ENCODE measurements at places on chromosomes 1 and 21.

- DNase-seq: no peak
These were observed 286.3 kb upstream of the C1orf105 start for GRCh38 chr1:172134087-172134731.

GRCh38 chr1:201602413-201603265 is 63.7 kb downstream of the NAV1 start:
- DNase-seq: no peak

DNA sequence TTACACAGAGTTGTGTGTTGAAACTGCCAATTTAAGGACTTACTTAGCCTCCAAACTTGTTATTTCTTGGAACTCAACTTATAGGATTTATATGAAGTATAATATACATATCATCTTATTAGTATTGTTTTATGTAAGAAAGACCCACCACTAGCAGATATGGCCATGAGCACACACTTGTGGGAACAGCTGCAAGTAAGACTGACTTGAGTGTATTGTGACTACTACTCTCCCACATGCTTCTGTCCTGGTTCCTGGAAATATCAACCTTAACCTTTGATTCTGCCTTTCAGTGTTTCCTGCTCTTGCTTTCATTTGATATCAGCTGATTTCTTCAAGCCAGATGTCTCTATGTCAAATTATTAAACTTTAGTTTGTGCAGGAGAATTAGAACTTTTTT is 175.3 kb downstream of the MAGI3 start:
- no peak for DNase-seq

- no peak for DNase-seq
These were observed 7.2 kb upstream of the CRABP2 start for GRCh38 chr1:156712626-156713025.

DNA sequence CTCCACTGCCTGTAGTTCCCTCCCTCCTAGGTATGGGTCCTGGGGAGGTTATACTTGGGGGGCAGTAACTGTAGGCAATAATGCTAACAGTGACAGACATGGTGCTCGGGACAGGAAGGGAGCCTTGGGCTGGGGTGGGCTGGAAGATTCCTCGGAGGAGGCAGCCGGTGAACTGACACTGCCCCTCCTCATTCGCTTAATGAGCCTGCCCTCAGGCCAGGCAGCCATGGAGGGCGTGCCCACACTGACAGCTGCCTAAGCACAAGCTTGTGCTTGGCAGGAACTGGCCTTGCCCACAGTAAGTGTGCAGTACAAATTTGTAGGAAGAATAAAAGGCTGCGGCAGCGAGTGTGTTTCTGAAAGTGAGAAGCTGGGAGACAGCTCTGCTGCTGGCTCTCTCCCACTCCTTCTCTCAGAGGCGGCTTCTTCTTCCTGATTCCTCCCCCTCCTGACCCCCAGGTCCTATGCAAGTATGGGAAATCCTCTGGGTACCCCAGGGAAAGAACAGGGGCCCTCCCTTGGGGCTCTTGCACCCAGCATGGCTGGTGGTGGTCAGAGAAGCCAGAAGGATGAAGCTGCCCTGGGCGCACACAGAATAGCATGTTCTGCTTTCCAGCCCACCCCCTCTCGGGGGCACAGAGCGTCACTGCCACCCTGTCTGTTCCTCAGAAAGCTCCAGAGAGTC is 23.6 kb downstream of the OPTC start:
- DNase-seq: no peak

DNA sequence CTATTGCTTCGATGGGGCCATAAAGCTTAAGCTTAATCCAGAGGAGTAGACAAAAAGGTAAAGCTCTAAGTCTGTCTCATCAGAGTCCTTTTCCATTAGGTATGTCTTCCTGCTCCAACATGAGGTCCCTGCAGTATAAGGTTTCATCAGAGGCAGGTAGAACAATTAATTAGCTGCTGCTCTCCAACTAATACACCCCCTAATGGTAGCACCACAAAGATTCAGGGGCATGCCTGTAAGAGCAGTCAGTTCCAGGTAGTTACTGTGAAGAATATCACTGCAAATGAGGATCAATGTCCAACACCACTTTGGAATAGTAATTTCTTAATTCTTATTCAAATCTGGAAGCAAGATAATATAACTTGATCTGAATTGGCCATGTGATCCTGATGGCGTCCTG is 160.3 kb upstream of the ESRRG start:
- DNase-seq: no peak

GRCh38 chr1:159936273-159936904 is 9.0 kb downstream of the IGSF9 start:
- peak; percentile 6 for DNase-seq

- DNase-seq: no peak
These were observed 68.7 kb downstream of the MAP10 start for GRCh38 chr1:232873931-232874330.

DNA sequence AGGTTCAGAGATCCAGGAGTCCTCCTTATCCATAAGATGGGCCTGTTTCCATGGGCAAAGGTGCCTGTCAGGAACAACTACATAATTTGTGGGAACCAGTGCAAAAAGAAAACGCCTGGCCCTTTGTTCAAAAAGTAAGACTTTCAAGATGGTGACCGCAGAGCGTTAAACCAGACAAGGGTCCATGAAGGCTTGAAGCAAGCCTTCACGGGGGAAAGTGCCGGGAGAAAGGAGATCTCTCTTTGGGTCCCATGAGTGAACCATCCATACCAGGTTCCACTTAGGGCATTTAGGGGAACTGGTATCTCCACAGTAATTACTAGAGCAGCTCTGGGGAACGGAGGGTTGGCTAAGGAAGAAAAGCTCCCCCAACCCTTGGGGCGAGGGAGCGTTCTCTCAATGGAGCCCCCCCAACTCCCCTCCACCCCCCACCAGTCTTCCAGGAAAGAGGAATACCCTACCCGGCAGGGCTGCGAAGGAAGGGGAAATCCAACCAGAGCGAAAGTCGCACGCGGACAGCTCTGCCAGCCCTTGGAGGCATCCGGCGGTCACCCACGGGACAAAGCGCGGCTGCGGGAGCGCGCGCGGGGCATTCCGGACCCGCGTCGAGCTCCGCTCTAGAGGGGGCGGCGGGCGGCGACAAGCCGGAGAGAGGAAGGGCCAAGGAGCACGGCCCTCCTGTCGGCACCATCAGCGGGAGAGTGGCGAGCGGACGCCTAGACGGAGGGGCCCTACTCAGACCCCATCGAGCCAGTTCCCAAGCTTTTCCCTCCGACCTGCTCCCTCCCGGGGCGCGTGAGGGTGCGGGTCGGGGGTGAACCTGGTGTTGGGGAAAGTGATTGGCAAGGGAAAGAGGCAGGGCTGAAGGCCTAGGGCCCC is 687 bp upstream of the RASSF5 start:
- no peak for DNase-seq

- no peak for DNase-seq
These were observed 12.8 kb downstream of the CLDN17 start for GRCh38 chr21:30153697-30154340.

- DNase-seq: no peak
These were observed 40.0 kb downstream of the ABCG1 start for GRCh38 chr21:42258885-42259407.

DNA sequence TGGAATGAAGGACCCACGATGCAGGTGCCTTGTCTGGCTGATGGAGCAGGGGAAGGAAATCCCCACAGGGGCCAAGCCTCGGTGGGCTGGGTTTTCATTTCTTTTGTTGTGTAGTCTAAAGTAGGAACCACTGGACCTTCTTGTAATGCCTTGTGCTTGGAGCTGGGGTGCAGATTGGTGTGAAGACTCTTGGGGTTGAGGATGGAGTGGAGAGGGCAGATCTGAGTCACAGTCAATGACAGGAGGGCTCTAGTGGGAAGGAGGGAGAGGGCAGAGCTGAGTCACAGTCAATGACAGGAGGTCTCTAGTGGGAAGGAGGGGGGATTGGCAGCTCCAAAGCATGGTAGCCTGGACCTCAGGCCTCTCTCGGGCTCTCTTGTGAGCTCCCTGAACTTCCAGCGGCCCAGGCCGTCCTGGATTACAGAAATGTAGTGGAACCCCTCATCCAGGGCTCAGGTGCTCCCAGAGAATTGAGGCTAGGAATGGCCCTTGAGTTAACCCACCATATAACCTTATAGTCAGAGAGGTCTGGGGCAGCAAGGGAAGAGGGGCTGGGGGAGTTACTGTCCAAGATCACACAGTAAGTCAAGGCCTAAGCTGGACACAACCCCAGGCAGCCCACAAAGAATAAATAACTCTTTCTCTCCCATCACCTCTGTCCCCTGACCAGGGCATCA is 313.8 kb downstream of the MATN1 start:
- no peak for DNase-seq

DNA sequence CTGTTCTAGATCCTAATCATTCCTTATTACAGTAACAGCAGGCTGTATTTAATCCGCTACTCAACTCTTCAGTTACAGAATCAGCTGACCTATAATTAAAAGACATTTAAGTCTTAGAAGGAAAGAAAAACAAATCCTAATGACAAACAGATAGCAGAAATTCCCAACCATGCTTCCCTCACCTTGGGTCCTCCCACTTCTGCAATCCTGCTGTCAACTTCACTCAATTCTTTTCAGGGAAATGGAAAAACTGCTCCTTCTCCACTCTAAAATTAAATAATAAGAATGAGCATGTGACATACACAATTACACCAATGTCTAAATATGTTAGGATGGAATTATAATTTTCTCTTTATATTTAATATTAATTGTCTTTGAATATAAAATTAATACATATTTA is 182.6 kb upstream of the LYPLAL1 start:
- no peak for DNase-seq

GRCh38 chr1:53135735-53136114 is 6.7 kb downstream of the SLC1A7 start:
- no peak for DNase-seq

DNA sequence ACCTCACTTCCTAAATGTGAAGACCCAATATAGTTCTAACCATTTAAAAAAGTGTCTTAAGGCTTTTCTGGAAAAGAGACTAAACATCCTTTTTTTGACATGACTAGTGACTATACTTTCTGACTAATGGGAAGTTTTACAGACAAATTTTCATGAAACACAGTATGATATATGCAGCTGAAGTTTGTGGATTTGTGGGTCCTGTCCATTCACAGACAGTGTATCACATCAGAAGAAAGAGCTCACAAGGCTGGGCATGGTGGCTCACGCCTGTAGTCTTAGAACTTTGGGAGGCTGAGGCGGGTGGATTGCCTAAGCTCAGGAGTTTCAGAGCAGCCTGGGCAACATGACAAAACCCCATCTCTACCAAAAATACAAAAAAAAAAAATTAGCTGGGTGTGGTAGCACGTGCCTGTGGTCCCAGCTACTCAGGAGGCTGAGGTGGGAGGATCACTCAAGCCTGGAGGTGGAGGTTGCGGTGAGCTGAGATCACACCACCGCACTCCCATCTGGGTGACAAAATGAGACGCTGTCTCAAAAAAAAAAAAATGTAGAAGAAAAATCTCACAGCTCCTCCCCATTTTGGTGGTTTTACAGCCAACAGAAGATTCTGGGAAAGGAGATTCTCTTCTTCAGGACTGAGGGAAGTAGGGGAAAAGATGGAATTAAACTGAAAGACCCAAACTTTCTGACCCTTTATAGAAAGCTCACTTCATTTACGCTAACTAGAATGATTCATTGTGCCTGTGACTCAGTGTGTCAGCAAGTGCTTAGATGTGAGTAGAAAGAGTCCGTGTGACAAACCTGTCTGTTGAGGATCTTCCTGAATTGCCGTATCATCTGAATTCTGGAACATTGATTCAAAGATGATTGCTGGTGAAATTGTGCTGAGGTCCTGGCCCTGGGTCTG is 15.2 kb upstream of the YRDC start:
- DNase-seq: no peak

DNA sequence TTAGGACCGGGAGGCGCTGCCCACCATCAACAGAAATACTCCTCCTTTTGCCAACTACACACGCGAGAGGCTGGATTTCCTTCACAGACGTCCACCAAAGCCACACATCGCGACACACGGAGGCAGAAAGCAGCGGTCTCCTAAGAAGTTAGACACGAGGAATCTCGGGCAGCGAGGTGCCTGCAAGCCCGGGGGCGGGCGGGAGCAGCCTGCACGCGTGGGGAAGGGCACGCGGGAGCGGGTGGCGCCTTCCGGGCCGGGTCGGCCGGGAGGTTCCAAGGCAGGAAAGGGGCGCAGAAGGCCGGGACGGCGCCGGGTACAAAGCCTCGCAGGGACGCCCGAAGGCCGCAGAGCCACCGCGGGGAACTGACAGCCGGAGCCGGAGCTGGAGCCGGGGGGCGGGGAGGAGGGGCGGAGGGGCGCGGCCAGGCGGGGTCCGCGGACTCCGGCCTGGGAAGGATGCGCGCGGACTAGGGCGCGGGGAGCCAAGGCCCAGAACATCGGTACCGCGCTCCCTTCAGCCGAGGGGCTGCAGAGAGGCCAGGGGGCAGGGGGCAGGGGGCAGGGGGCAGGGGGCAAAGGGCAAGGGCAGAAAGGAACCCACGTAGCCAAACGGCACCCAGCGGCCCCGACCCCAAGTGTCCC is 722 bp downstream of the NPHP4 start:
- DNase-seq: peak; percentile 33

DNA sequence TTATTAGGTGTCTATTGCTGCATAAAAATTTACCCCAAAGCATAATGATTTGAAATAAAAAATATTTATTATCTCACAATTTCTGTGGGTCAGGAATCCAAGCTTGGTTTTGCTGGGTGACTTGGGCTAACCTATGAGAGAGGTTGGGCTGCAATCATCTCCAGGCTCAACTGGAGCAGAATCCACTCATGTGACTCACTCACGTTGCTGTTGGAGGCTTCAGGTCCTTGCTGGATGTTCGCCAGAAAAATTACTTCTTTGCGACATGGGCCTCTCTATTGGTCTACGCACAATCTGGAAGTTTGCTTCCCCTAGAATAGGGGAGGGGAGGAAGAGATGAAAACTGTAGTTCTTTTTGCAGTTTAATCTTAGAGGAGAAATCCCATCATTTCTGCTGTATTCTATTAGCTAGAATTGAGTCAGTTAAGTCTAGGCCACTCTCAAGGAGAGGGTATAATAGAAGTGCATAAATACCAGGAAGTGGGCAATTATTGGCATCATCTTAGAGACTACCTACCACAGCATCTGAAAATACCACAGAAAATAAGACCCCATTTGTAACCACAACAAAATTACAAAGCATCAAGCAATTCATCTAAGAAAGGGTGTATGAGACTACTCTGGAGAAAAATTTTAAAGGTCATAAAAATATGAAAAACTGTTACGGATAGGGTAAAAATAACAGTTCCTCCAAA is 5.7 kb upstream of the FASLG start:
- DNase-seq: no peak

- no peak for DNase-seq
These were observed 3.7 kb downstream of the KCNA2 start for GRCh38 chr1:110602466-110602865.

DNA sequence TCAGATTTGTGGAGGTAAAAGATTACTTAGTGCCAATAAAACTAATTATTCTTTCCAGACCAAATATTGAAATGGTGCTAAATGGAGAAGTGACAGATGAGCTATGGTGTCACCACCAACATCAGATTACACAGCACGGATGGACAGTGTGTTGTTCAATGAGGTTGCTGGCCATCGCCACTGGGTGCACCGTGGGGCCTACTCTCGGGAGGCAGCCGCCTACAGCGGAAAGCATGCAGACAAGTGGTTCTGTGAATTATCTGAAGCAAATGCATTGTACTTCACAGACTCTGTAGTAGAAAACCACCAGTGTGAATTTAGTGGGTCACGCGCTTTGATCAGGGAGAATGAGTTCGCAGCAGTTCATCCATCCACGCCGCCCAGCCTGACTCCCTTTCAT is 42.3 kb downstream of the GNG4 start:
- DNase-seq: no peak

All from SW 1271 (cell line).